ENCODE measurements at places on chromosomes 7 and 10.

DNA sequence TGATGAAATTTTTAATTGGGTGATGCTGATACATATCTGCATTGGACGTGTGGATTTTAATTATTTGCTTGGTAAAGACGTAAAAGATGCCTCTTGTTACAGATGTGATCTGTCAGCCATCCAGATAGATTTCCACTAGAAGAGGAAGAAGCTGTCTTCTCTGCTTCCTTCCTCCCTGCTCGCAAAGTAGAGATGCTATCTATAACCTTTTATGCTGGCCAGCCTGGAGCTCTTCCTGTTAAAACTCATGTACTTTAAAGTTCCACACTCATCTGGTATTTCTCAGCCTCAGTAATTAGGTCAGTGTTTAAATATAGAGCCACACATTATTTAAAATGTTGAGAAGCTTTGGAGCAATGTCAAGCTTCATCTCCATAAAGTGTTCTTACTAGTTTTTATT, 51.2 kb upstream of the TMEM229A start:
- no peak for DNase-seq

DNA sequence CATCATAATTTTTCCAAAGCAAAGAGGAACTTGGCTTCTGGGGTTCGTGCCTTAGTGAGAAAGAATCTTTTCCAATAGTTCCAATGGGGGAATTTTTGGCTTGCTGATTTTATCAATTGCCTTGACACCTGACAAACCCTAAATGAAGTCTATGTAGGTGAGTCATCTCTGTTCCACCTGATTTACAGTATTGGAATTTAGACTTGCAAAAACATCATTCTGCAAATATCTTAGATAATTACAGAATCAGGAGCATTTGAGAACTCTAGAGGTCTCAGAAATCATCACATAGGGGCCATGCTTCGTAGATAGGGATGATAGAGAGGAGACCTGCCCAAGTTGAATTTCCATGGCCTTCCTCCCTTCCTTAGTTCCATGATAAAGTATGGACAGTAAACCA, 9.3 kb downstream of the SLC35G1 start:
- DNase-seq: no peak

- no peak for DNase-seq
These were observed 53.3 kb downstream of the FHIP2A start for GRCh38 chr10:114874827-114875411.

DNA sequence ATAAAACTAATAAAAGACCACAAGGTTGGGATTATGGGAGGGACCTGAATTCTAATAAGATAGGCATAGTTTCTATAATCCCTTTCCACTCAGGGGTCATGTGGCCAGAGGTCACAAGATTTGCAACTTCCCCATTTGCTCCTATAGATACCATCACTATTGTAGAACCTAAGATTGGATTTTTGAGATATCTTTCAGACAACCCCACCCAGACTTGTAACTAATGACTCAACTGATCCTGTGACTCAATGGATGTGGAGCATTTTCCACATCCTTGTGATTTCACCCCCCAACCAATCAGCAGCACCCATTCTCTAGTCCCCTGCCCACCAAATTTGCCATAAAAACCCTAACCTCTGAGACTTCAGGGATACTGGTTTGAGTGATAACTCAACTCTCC, 51.9 kb upstream of the PIK3AP1 start:
- no peak for DNase-seq

GRCh38 chr7:69833964-69834363, 235.7 kb downstream of the AUTS2 start:
- DNase-seq: no peak
